Activated naive CD4-positive, alpha-beta T cell treated with anti-CD3 and anti-CD28 coated beads, Interleukin-2, amount 50 U/mL, for 16 hours (primary cell): ENCODE measurements at places on chromosomes 2 and 18.

DNA sequence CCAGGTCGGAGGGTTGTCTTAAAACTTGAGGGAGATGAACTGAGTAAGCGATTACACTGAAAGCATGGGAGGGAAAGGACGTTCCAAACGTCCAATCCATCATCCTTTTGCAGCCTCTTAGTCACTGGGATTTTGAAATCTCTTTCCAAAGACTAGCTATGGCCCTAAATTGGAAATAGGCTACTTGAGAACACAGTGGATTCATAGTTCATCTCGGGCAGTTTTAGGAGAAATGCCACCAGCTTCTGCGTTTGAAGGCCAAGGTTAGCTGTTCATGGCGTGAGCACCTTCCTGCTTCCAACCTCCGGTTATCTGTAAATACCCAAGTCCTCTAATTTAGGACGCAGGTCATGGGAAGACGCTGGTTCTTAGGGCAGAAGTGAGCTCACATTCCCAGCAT, 821 bp upstream of the EML6 start:
- DNase-seq = no peak

GRCh38 chr2:105383432-105384166, 15.3 kb downstream of the FHL2 start:
- no peak for DNase-seq

DNA sequence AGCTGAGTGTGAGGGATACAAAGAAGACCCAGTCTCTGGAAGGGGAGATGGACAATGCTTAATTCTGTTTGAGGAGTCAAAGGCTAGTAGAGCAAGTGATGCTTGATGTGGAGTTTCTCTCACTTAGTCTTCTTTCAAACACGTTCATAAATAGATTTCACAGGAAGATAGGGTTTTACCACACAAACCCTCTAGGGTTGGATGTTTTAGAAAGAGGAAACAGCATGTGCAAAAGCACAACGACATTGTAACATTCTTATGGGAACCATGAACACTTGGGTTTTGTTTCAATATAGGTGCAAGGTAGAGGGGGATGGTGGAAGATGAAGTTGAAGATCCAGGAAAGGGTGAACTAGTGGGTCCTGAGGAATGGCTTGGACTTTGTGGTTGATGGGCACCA, 10.8 kb upstream of the EFEMP1 start:
- no peak for DNase-seq

- DNase-seq = no peak
These were observed 97.8 kb downstream of the ZFP36L2 start for GRCh38 chr2:43128559-43128955.

- DNase-seq = no peak
These were observed 83.0 kb upstream of the TAF1B start for GRCh38 chr2:9760069-9760901.

GRCh38 chr2:181970160-181970794, 15.4 kb upstream of the PPP1R1C start:
- no peak for DNase-seq

GRCh38 chr2:66301022-66301766, 133.7 kb upstream of the MEIS1 start:
- DNase-seq = no peak

DNA sequence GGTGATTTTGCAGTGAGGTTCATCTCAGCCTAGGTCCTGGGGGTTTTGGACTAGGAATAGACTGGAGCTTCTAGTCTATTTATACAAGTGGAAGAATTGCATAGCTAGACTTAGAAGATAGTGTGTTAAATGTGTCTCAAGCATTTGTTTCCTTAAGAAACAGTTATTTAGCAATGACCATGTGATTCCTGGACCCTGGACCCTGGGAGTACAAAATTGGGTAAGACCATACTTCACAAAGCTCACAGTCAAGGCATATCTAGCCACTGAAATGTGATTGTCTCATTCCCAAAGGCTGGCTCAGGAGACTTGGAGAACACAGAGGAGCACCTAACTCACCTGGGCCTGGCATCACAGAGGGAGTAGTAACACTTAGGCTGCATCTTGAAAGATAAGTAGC, 754.5 kb downstream of the SATB2 start:
- no peak for DNase-seq

GRCh38 chr2:136765256-136766072, at the start of gene THSD7B:
TSS of gene THSD7B (plus strand) at chr2:136765545. CDS start at chr2:136882179, 116,634 bp downstream.
- DNase-seq = no peak

DNA sequence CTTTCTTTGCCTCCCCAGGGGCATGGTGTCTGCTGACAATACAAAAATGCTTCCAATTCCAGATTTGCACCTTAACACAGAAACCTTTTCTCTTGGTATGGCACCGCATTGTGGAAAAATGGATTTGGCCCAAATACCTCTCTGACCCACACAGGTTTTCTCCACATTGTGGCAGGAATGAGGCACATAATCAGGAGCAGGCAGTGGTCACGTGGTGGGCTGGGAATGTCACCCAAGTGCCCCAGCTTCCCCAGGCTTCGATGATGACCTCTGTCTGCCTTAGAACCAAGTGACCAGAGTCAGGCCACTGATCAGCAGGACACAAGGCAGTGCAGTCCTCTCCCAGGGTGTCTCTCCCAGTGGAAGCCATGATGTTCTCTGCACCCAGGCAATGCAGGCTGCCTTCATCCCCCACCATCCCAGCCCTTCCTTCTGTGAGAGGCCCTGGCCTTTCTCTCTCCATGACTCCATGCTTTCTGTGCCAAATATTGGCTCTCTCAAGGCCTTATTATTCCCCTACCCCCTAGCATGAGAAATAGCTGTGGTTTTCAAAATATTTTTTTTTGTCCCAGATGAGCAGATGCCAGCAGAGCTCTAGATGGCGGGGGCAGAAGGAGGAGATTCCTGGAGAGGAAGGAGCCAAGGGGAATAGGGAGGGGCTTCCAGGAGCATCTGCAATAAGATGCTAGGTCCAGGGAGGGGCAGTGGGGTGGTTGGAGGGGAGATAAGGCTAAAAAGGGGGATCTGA, 198.9 kb downstream of the ACKR3 start:
- no peak for DNase-seq
